ENCODE measurements at places on chromosomes 1 and 21.

GRCh38 chr1:233735847-233736246, 121.9 kb downstream of the KCNK1 start:
- no peak for DNase-seq

- no peak for DNase-seq
Observed at GRCh38 chr1:10635085-10635896, 160.5 kb downstream of the PEX14 start.

GRCh38 chr21:36626791-36627190, 72.1 kb upstream of the SIM2 start:
- DNase-seq, result no peak

- peak; percentile 73 for DNase-seq
Observed at GRCh38 chr1:206685769-206686477, 1.2 kb downstream of the MAPKAPK2 start.

DNA sequence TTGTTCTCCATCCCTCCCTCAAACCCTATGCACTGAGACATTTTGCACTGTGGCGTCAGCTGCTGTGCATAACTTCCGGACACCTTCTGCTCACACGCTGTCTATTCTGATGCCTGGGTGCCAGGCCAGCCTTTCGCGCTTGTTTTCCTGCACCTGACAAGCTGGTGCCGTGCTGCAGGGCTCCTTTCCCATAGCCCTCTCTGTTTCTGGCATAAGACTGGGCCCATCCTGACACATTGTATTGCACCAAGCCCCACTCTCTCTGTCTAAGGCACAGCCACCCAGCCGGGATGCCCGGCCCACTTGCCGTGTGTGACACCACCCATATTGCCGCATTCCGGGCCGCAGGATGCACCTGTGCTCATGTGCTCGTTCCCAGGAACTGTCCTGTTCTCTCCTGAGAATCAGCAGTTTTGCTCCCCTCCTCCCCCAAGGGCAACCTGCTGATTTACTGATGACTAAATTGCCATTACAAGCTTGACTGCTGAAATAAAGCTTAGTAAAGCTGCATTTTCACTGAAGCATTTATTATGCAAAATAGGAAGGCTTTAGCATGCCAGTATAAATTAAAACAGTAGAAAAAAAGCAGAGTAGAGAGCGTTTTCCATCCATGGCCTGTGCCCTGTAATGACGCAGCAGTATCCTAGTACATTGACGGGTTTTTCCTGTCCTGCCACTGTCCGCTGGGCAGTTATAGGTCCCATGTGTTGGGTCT, 88.0 kb downstream of the CD247 start:
- DNase-seq, result no peak

DNA sequence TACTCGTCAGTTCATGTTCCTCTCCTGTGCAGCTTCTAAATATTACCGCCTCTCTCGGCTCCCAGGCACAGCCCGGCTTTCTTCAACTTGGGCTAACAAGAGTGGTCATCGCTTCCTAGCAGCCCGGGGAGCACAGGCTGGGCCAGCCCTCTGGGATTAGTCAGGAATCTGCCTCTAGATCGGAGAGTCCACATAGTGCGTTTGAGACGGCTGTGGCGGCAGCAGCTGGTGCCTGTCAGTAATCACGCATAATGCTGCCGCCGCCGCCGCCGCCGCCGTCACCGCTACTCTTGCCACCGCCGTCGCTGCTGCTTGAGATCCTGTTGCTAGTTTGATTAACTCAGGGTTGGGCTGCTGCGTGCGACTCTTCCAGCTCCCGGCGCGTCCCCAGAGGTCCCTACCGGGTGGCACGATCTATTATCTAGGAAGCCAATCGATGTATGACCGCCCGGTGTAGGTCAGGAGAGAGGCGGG, at the start of gene RXRG:
Gene RXRG, minus strand, starts transcription at position 230 of the 474 bp plus-strand sequence. CDS start 233 bp downstream, outside the sequence.
- DNase-seq, result peak; percentile 77

DNA sequence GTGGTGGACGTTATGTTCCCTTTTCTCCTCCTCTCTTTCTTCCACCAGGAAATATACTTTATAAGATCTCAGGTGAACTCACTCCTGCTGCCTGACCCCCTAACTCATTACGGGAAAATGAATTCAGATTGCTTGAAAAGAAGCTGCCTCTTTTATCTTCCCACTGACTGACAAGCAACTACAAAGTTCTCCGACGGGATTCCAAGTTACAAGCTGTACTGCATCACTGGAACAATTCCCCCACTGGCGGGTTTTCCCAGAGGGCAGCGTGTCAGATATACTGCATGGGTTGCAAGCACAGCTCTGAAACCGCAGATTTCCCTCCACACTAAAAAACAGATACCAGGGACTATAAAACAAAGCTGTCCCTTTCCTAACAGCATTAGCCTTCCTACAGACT, 390.6 kb downstream of the KCTD3 start:
- peak; percentile 24 for DNase-seq

GRCh38 chr1:21916447-21917238, 20.5 kb downstream of the HSPG2 start:
- DNase-seq, result no peak

GRCh38 chr1:155466996-155467395, 95.6 kb downstream of the ASH1L start:
- no peak for DNase-seq

DNA sequence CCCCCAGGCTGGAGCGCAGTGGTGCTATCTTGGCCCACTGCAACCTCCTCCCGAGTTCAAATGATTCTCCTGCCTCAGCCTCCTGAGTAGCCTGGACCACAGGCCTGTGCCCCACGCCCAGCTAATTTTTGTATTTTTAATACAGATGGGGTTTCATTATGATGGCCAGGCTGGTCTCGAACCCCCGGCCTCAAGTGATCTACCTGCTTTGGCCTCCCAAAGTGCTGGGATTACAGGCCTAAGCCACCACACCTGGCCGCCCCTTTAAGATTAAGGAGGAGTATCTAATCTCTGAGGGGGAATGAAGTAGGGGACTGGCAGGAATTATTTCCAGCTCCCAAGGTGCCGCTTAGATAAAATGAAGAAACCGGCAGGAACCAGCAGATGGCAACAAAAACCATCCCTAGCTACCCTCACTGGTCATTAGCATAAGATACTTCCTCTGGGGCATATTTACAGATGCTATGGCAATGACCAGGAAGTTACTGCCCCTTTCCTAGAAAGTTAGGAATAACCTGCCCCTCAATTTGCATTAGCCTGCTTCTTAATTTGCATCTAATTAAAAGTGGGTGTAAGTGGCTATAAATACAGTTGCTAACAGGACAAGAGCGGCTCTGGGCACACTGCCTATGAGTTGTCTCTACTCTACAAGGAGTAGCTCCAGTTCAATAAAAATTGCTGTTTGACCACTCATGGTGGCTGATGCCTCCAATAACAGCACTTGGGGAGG, 7.1 kb upstream of the NSUN4 start:
- no peak for DNase-seq
